Activated T-helper 1 cell treated with anti-CD3 and anti-CD28 coated beads, Interleukin-12 subunit alpha, Interleukin-12 subunit beta, Interleukin-2, Interleukin-4 antibody, amounts not matched to agents 30 ng/mL and 10 ng/mL and 1 ng/mL, durations not matched to agents 14 hours and 24 hours and 36 hours (primary cell): ENCODE measurements at places on chromosomes 12 and 14.

DNA sequence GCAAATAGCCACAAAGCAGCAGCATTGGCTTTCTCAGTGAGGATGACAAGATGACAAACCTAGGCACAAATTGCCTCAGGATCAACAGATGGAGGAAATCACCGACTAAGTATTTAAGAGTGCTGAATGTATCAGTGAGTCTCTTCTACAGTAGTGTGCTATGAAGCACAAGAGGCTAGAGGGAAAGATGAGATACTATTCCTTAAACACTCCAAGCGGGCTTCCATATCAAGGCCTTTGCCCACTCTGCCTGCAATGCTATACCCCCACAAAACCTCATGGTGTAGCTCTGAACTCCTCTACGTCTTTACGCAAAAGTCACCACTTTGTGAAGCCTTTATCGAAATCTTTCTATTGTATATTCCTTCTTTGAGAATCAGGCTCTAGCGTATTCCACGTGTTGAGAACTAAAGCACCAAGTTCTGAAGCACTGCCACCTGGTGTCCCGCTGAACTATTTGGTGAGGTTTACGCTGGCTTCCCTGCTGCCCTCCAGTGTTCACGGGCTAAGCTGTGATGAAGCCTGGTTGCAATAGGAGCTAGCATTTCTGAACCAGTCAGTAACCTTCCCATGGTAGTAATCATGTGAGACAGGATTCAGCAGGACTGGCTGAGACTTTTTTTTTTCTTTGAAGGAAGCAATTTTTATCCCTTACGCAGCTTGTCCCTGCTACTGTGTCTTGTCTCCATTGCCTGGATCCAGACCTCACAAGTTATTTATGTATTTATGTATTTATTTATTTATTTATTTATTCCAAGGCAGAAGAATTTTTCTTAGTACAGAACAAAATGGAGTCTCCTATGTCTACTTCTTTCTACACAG, 426.5 kb upstream of the OR4E1 start:
- peak; percentile 39 for DNase-seq

DNA sequence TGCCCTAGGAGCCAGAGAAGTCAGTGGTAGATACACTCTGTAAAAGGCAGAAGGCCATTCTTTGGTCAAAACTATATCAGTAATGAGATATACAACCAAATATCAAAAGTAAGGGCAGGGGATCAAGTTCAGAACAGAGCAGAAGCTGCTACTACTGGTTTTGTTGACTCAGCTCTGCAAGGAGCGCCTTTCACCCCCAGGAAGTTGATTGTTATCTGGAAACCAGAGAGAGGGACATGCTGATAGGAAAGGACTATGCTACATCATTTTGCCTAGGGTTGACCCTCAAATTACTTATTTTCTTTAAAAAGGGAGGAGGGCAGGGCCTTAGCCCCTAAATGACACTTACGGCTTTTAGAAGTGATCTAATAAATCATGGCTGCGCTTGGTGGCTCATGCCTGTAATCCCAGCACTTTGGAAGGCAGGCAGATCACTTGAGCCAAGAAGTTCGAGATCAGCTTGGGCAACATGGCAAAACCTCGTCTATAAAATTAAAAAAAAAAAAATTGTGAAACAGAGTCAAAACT, 194.0 kb downstream of the KLHL28 start:
- DNase-seq: no peak

- DNase-seq: no peak
Observed at GRCh38 chr12:6626654-6627283, 9.0 kb downstream of the LPAR5 start.

- no peak for DNase-seq
Observed at GRCh38 chr12:2347137-2347843, 294.5 kb downstream of the CACNA1C start.

GRCh38 chr12:27527512-27527911, 3.5 kb downstream of the PPFIBP1 start:
- no peak for DNase-seq
